Astrocyte of the spinal cord (primary cell): ENCODE measurements at places on chromosomes 11 and 22.

GRCh38 chr11:83256602-83257340 lies 29.4 kb downstream of the CCDC90B start:
- no peak for DNase-seq

GRCh38 chr11:68904248-68904847 lies 657 bp downstream of the IGHMBP2 start:
- peak; percentile 33 for DNase-seq

GRCh38 chr11:114084414-114084813 lies 24.9 kb downstream of the ZBTB16 start:
- no peak for DNase-seq

GRCh38 chr22:23686416-23687024 lies 4.3 kb upstream of the RGL4 start:
- no peak for DNase-seq

DNA sequence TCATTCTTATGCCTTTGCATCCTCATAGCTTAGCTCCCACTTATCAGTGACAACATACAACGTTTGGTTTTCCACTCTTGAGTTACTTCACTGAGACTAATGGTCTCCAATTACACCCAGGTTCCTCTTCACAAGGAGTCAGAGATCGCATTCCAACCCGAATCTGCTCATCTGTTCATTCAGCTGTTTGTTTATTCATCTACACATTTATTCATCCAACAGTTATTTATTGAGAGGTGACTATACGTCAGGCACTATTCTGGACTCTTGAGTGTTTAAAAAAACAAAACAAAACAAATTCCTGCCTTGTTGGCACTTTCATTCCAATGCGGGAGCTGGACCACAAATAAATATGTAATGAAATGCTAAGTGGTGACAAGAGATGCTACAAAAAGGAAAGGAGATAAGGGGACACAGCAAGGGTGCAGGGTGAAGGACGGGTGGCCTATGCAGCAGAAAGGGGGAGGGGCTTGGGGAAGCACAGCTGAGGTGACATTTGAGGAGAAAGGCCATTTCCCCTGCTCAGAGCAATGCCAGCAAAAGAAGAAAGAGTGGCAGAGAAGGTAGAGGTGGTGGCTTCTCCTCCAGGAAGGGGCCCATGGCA lies 393.8 kb upstream of the SYN3 start:
- DNase-seq, result no peak

DNA sequence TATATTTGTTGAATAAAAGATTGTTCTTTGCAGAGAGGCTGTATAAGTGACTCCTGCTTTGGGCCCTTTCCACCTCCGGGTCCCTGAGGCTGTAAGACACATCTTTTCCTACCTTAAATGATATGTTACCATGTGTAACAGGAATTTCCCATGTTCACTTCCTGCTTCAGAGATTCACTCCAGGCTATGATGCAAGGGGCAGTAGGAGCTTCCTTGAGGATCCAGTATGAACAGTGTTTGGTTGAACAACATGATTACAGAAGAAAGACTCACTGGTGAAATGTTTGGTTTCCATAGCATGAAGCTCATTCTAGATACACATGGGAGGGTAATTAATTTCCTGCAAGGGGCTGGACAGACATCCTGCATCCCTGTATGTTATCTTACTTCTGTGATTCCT lies 25.6 kb upstream of the ZDHHC13 start:
- DNase-seq, result no peak

GRCh38 chr22:30605449-30606110 lies 1.4 kb upstream of the TCN2 start:
- DNase-seq, result peak; percentile 45

- DNase-seq, result no peak
Observed at GRCh38 chr11:45176996-45177395, 30.6 kb downstream of the PRDM11 start.

- no peak for DNase-seq
Observed at GRCh38 chr11:63770763-63771162, 2.2 kb upstream of the ZFTA start.

DNA sequence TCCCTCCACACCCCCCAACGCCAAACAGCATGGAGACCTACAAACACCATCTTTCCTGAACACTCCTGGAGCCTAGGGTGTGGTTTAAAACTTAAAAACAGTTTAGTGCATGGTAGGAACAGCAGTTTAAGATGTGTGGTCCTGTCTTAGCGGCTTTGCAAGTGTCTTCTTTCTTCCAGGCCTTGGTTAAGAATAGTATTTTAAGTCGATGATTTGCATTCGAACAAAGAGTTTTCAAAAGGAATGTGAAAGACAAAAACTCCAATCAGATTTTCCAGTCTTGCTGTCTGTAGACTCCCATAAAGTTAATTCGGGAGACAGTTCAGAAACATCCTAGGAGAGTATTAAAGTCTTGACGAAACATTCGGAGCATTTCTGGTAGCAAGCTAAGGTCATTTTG lies 3.7 kb downstream of the FGF4 start:
- no peak for DNase-seq

DNA sequence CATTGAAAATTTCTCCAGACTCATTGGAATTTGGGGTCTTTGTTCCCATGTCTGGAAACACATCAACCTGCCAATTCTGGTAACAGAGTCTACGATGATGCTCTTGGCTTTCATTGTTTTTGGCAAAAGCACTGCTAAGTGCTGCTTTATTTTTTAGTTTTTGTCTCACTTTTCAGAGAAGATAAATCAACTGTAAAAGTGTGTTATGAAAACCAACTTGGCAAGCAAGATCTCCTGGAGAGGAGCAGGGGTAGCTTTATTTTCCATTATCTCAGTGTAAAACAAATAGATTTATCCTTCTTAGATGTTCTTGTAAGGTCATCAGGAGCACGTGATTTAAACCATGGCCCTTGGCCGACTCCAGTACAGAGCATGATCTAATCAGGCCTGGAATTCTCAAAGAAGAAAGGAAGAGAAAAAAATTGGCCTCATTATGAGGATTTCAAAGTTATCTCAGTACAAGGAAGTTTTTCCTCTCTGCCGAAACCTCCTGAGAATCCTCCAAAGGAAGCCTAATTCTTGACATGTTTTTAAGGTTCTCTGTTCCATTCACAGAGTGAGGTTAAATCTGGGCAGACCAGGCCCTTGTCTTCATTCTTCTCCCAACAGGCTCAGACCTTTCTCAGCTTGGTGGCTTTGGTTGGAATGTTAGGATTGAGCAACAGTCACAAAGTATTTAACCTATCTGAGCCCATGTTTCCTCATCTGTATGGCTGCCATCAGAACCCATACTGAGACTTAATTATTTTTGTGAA lies 16.4 kb upstream of the PAMR1 start:
- peak; percentile 94 for DNase-seq

- no peak for DNase-seq
Observed at GRCh38 chr11:35247428-35247827, 108.5 kb downstream of the CD44 start.

DNA sequence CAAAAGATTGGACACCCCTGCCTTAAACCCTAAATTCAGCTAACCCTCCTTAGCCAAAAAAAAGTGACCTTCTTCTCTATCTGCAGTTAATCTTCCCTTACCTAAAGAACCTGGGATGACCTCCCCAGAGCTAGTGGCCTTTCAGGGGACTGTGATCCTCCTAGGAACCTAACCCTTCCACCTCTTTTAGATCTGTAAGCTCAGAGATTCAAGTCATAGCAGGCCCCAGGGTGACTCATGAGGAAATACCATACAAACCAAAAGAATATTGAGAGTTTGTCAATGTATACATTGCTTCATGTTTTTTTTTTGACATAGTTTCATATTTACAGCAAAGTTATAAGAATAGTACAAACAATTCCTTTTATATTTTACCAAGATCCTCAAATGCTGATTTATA lies 38.3 kb upstream of the CXCR5 start:
- DNase-seq, result peak; percentile 36

DNA sequence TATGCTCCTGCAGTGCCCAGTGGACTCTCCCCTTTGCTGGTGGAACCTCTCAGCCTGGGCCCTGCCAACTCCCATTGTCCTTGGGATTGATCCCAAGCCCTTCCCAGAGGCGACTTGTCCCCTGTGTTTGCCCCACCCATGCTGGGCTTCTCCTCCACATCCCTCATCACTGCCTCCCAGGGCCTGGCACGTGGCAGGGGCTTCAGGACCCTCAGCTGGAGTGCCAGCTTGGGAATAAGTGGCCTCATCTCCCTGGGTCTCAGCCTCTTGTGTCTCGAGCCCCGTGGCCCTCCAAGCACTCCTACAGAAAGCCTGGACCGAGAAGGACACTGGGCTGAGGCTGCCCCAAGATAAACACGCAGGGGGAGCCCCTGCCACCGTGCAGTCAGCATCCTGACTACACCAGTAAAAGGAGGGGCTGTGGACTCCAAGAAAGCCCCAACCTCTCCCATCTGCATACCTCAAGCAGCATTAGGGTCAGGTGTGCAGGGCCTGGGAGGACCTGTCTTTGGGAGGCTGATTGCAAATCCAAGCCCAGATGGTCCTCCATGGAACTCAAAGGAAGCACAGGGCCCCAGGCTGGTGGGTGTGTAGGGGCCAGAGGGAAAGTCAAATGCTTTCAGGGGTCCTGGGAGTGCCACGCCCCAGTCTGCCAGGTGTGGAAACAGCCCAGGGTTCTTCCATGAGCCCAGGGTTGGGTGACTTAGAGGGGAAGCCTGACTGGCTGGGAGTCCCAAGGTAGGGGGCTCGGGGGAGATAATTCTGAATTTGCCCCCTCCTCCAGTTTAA lies 9.5 kb upstream of the GNAZ start:
- DNase-seq, result no peak
